ENCODE measurements at places on chromosomes 1 and 21. TPM values are rescaled to one million over a fixed set of nuclear protein-coding genes. Genes with fewer than 3 reads are reported as not detected.

FAM72A gene
- total RNA-seq, result 0.92 TPM

PROX1 gene
- 20.5 TPM for total RNA-seq

CD160 gene
- total RNA-seq, result not detected

LCE1D gene
- not detected for total RNA-seq

TLR5 gene
- 2.4 TPM for total RNA-seq

C1orf226 gene
- total RNA-seq, result 1.1 TPM

S100A7 gene
- total RNA-seq, result not detected

EPS8L3 gene
- total RNA-seq, result not detected

MFAP2 gene
- total RNA-seq, result 0.57 TPM

B3GALT5 gene
- 1.0 TPM for total RNA-seq

IL19 gene
- total RNA-seq, result not detected

ADAM30 gene
- not detected for total RNA-seq

ERG gene
- total RNA-seq, result 11.5 TPM

SLFNL1 gene
- 0.23 TPM for total RNA-seq

SLC45A1 gene
- total RNA-seq, result 1.4 TPM

UBL4B gene
- not detected for total RNA-seq

TRIM63 gene
- total RNA-seq, result 74.2 TPM

PPM1J gene
- 5.8 TPM for total RNA-seq

FAM72D gene
- total RNA-seq, result not detected

DDR2 gene
- total RNA-seq, result 6.7 TPM

PALMD gene
- total RNA-seq, result 219 TPM

All from psoas muscle (tissue), 8 donors.